ENCODE measurements at places on chromosomes 2 and 18.

GRCh38 chr18:3329872-3330271 is 67.9 kb downstream of the MYL12B start:
- no peak for DNase-seq

GRCh38 chr2:55112229-55113031 is 62.2 kb upstream of the RTN4 start:
- DNase-seq, result peak; percentile 87

DNA sequence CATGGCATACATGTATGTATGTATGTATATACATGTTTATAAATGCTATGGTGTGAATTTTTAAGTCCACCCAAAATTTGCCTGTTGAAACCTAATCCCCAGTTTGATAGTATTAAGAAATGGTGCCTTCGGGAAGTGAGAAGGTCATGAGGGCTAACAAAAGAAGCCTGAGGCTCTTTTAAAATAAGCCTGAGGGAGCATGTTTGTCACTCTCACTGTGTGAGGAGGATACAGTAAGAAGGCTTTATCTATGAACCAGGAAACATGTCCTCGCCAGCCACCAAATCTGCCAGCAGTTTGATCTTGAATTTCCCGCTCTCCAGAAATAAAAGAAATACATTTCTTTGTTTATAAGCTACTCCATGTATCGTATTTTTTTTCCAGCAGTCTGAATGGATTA is 163.0 kb upstream of the LINC00305 start:
- no peak for DNase-seq

- peak; percentile 53 for DNase-seq
Observed at GRCh38 chr2:68318914-68319397, 793 bp downstream of the CNRIP1 start.

DNA sequence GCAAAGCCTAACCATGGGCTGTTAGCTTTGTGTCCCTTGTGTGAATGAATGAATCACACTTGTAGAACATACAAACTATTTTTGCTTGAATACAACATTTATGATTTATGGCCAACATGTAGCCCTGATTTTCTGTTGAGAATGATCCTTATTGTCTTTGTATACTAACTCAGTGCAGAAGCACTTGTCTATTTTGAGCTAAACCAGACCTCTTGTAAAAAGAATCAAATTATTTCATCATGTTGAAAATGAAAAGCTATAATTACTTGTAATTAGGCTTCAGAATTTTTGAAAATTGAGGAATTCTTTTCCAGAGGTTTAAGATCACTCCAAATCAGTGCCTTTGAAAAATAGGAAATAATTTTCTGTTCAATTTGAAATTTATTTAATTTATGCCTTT is 85.9 kb downstream of the ZNF407 start:
- DNase-seq, result no peak

DNA sequence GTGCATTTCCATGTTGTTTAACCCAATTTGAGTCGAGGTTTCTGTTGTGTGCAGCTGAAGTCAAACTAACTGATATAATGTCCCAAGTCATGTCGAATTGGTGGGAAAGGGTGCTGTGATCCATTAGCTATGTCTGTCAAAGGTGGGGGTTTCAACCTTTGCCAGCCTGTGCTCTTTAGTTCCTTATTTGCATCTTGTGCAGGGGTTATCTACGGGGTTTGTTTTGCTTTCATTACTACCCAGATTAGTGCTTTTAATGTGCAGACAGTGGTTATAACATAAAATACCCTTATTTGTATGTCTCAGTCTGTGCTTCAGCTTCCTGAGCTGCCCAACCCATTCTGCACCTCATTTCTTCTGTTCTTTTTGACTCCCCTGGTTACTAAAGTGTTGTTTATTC is 271.9 kb upstream of the CXCR4 start:
- no peak for DNase-seq

DNA sequence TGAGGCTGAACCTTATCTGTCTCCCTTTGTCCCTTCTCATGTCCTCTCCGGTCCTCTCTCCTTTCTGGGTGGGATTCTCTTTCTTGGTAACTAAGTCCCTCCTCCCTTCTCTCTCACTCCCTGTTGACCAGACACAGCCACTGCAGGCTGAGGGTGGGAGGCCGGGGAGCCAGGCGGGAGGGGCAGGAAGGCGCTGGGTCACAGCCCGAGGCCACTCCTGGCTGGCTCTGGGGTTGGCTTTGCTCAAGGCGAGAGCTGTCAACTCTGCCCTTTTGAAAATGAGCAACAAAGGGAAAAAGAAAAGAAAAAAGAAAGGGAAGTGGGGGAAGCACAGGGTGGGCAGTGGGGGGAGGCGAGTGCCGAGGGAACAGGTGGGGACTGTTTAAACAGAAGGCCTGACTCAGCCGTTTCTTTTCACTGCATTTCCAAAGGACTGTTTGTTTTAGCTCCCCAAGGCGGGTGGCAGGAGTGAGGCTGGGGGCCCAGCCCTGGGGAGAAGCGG is 70.5 kb upstream of the IGFBP5 start:
- no peak for DNase-seq

- no peak for DNase-seq
Observed at GRCh38 chr2:63438181-63438580, 150.1 kb downstream of the WDPCP start.

GRCh38 chr18:55349685-55350084 is 238.3 kb downstream of the TCF4 start:
- no peak for DNase-seq

- no peak for DNase-seq
Observed at GRCh38 chr18:28740575-28740974, 563.6 kb upstream of the CDH2 start.

- DNase-seq, result no peak
Observed at GRCh38 chr2:237943395-237944094, 23.3 kb upstream of the UBE2F start.

GRCh38 chr18:23141104-23141999 is 6.1 kb downstream of the CABLES1 start:
- peak; percentile 30 for DNase-seq

- DNase-seq, result peak; percentile 86
Observed at GRCh38 chr2:193966590-193966989, 1690.4 kb upstream of the SLC39A10 start.

DNA sequence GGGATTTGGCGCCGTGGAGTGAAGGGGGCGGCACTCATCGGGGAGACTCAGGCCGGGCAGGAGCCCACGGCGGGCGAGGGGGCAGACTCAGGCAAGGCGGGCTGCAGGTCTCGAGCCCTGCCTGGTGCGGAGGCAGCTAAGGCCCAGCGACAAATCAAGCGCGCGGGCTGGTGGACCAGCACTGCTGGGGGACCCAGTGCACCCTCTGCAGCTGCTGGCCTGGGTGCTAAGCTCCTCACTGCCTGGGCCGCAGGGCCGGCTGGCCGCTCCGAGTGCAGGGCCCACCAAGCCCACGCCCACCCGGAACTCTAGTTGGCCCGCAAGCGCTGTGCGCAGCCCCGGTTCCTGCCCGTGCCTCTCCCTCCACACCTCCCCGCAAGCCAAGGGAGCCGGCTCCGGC is 26.2 kb upstream of the SPP2 start:
- no peak for DNase-seq

DNA sequence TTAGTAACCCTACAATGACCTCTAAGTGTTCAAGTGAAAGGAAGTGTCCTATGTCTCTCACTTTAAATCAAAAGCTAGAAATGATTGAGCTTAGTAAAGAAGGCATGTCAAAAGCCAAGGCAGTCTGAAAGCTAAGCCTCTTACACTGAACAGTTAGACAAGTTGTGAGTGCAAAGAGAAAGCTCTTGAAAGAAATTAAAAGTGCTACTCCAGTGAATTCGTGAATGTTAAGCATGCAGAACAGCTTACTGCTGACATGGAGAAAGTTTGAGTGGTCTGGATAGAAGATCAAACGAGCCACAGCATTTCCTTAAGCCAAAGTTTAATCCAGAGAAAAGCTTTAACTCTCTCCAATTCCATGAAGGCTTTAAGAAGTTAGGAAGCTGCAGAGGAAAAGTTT is 373.7 kb downstream of the NR4A2 start:
- DNase-seq, result no peak

DNA sequence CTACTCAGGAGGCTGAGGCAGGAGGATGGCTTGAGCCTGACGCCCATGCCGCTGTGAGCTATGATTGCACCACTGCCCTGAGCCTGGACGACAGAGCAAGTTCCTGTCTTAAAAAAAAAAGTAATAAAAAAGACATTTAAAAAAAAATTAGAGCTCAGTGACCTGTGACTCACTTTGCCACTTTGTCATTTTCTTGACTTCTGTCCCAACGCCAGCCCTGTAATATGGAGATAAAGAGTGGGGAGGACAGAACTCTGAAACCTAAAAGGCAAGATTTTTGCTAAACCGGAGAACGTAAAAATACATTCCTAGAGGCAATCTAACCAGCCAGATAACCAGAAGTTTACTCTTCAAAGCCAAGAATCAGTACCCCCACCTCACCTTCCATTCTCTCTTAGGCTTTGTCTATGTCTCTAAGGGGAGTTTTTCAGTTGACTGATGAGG is 49.0 kb downstream of the PRKRA start:
- DNase-seq, result no peak

DNA sequence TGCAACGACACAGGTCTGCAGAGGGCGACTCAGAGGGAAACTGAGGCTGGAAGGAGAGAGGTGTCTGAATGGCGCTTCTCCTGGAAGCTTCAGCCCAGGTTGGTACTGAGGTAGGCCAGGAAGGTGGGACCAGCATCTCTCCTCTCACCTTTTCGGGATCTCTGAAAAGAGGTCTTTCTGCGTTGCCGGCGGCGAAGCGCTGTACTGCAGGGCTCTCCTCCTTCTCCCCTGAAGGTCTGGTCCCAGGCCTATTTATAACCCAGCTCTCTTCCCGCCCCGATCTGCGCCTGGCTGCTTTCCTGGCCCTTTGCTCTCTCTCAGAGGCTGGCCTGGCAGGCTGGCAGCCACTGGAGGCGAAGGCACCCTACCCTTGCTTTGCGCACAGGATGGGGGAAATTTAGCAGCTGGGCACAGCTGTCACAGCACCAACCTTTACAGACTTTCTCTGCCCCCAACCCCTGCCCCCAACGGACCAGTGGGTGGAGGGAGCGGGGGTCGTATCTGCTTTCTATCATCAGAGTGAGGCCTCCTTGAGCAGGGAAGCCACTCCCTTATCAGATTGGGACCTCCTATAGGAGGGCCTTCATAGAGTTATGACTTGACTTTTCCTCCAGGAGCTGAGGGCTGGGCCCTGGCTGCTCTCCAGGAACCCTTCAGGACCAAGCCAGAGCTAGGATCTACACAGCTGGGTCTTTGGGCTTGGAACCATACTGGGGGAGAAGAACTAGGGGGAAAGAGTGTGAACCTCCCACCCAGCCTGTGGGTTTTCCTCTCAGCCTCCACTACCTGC is 1.1 kb downstream of the DYSF start:
- no peak for DNase-seq

- no peak for DNase-seq
Observed at GRCh38 chr2:212902421-212902820, 249.0 kb downstream of the IKZF2 start.

- DNase-seq, result no peak
Observed at GRCh38 chr2:170026361-170026760, 151.6 kb upstream of the MYO3B start.

GRCh38 chr18:30920351-30920750 is 122.2 kb downstream of the DSC3 start:
- no peak for DNase-seq

DNA sequence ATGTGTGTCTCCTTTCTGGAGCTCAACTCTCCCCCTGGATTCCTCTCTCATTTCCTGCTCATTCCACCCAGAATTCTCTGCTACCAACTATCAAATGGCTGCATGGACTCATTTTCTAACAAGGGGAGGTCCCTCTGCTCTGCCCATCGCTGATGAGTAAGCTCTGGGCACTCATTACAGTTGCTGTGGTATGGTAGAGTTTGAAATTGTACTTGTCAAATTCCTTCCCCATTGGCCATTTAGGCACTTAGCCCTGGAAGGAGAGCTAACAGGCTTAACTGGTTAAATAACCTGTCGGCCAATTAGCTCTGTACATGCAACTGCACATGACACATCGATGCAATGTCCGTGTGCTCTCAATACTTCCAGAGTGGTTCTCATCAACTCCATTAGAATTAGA is 20.4 kb downstream of the COL6A3 start:
- DNase-seq, result peak; percentile 59

DNA sequence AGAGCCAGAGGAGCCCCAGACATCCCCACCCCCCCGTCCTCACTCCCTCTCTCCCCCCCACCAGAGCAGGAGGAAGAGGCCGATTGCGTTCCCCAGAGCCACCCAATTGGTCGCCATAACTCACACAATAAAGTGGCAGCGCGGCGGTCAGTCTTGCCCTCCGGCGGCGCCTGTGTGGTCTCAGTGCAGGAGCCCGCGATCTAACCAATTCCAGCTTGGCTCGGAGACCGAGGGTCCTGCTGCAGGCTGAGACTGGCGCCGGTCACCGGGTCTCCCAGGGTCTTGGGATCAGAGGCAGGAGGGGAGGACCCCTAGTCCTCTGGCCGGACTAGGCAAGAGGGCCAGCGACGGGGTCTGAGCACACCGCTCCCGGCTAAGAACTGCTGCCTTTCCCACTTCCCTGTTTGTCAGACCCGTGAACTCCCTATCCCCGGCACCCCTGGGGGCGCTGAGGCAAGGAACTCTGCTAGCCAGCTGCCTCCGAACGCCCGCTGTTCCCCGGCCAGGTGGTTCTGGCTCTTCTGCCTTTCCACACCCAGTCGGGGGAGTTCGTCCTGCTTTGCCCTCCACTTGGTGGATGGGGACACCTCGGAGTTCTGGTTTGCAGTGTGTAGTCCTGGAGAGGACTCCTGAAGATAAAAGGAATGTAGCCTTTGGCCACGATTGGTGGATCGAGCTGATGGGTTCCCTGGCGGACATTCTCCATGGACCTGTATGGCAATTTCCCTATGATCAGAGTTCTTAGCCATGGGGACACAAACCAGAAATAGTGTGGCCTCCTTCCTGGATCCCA is 1.0 kb upstream of the HOXD12 start:
- peak; percentile 53 for DNase-seq

DNA sequence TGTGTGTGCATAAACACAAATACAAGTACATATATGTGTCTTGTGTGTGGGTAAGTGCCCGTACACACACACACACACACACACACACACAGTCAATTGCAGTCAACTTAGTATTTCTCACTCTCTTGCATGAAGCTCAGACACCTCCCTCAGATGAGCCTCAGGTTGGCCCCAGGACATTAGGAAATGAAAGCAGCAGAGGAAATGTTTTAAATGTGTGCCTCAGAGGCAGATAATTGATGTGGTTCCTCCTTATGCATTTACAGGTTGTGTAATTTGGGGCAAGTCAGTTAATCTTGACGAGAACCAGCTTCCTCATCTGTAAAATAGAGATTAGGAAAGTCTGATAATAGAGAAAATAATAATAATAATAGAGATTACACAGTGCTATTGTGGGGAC is 814.0 kb upstream of the ID2 start:
- DNase-seq, result no peak

DNA sequence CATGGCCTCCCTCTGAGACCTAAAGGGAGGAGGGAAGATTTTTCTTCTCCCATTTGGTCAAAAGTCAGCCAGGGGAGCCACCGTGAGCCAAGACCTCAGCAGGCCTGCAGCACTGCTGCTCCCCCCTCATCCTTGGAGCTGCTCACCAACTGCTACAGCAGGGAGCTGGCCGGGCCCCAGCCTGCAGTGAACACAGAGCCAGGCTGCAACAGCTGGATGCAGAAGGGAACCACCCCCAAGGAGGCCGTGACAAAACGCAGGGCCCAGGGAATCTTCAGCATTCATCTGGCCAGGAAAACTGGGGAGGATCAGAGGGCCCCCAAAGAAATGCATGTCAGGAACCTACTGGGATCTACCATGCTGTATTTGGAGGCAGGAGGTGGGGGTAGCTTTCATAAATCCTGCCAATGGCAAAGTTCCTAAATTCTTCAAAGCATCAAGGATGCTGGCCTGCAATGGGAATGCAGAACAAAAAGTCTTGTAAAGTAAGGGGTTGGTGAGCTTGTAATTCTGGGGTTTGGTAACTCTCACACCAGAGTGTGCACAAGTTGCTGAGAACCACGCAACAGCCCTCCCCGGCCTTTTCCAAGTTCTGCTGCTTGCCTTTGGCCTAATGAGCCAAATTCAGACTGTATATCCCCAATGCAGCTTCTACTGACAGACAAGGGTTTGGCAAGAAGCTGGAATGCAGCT is 61.0 kb downstream of the CACNB4 start:
- DNase-seq, result no peak

All from GM23248 (cell line).